ENCODE measurements at places on chromosomes 12 and 14.
A peak's percentile ranks its signal among the peaks of the same experiment; 100 is the strongest.

DNA sequence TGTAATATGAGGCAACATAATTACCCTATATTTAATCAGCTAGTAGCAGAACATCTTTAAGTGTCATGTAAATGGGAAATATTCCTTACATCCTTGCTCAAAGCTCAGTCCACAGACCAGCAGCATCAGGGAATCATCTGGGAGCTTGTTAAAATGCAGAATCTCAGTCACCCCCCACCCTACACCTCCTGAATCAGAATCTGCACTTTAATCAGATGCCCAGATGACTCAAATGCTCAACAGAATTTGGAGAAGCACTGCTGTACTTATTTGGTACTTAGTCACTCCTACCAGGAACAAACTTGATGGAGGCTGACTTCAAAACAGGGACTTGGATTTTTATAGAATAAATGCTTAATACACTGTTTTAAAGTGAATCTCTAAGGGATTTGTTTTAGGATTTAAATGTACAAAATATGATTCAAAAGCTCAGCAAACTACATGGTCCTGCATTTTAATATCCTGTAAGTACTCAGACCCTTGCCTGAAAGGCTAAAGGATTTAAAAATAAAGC lies 96.5 kb downstream of the ARMH4 start:
- peak; percentile 25 for DNase-seq

GRCh38 chr12:1205512-1206060 lies 214.6 kb downstream of the ERC1 start:
- DNase-seq = peak; percentile 35

- peak; percentile 31 for DNase-seq
Measured at GRCh38 chr14:71529848-71530247, 402.4 kb upstream of the RGS6 start.

GRCh38 chr12:51240971-51241370 lies 2.3 kb downstream of the DAZAP2 start:
- DNase-seq = peak; percentile 63

- no peak for DNase-seq
Measured at GRCh38 chr14:102518063-102518648, 8.6 kb upstream of the ANKRD9 start.

DNA sequence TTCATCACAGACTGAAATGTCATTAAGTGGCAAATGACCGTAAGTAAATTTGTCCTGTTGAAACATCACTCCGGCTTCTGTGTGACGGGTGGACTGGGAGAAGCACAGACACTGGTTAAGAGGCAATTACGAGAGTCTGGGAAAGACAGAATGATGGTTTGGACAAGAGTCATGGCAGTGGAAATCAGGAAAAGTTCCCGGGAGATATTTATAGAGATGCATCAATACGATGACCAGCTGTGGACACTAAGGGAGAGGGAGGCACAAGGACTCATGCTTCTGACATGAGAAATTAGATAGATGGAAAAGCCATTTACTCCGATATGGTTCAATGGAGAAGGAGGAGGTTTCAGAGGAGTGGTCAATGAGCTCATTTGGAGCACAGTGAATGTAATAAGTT lies 27.3 kb downstream of the CKAP4 start:
- DNase-seq = no peak

DNA sequence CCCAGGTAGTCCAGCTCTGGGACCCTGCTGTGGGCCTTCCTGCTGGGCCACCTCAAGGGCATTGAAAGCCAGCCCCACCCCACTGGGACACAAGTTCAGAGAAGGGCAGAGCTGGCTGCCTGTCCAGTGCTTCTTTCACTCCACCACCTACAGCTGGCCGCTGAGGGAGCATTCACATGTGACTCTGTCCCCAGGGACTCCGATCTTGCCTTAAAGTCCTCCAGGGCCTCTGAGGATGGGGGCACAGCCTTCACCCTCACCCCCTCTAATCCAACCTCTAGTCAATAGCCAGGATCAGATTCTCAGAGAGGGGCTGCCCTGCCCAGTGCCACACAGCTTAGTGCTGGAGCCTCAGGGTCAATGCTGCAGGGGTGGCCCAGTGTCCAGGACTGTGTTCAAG lies 5.0 kb upstream of the CYP46A1 start:
- DNase-seq = no peak

- peak; percentile 51 for DNase-seq
Measured at GRCh38 chr12:6606331-6607131, 648 bp downstream of the CHD4 start.

GRCh38 chr12:40505327-40505726 lies 186.9 kb upstream of the CNTN1 start:
- no peak for DNase-seq

- DNase-seq = peak; percentile 76
Measured at GRCh38 chr14:79161571-79161970, 991.4 kb downstream of the NRXN3 start.
